ENCODE measurements at places on chromosomes 5 and 9. TPM values are rescaled to one million over a fixed set of nuclear protein-coding genes. Genes with fewer than 3 reads are reported as not detected.
A peak's percentile ranks its signal among the peaks of the same experiment; 100 is the strongest.

The NMUR2 gene
- 0.30 TPM for total RNA-seq

The QRFP gene
- not detected for total RNA-seq

The PCDHGA3 gene
- total RNA-seq = 0.57 TPM

DNA sequence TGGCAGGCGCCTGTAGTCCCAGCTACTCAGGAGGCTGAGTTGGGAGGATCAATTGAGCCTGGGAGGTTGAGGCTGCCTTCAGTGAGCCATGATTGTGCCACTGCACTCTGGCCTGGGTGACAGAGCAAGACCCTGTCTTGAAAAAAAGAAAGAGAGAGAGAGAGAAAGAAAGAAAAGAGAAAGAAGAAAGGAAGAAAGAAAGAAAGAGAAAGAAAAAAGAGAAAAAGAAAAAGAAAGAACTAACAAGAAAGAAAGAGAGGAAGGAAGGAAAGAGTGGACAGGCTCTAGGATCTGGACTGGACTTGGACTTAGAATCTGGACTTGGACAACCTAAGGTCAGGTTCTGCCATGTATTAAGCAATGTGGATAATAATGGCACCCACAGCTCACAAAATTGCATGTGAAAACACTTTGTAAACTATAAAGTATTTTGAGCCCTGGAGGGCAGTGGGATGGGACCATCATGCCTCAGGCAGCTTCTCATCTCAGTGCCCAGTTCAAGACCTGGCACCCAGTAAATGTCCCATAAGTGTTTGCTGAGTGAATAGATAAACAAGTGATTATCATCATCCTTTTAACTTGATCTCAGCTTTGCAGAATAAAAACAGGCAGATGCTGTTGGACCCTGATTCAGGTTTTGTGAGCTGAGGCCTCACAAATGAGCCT, 12.8 kb upstream of the PHF19 start:
- no peak for DNase-seq

DNA sequence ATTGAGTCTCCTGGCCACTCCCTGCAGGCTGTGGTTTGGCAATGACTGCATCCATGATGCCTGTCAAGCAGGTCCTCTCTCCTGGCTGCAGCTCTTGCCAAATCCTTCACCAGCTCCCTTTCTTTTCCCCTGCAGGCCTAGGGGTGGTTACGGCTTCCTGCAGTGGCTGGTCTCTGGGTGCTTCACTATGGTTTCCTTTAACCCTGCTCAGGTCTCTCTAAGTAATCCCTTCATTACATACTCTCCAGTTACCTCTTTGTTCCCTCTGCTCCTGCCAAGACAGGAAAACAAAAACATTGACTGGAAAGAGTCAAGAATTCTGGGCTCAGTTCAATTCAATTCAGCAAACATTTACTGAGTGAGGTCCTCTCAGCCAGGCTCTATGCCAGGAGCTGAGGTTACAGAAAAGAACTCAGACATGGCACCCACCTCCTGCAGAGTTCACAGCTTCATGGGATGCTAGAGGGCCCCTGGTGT, 19.8 kb upstream of the PTPN3 start:
- no peak for DNase-seq

DNA sequence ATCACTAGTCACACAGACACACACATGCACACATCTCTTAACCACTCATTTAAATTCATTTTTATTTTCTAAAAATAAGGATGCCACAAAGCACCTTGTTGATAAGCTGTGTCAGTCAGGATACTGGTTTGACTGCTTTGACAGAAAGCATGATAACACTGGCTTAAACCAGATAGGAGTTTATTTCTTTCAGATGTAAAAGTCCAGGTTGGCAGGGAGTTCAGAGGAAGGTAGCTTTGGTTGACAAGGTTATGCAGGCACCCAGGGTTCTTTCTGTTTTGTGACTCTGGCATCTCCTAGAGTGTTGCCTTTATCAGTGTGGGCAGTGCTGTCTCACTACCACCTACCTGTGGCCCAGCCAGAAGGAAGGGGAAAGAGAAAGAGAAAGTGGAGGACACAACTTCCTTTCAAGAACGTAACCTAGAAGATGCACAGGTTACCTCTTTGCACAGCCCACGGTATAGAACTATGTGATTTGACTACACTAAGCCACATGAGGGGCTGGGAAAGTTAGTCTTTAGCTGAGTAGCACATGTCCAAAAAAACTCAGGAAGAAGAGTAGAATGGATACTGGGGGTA, 334.7 kb downstream of the OSTF1 start:
- no peak for DNase-seq

- DNase-seq = no peak
Measured at GRCh38 chr5:177468685-177469628, 4.5 kb downstream of the DBN1 start.

- no peak for DNase-seq
Measured at GRCh38 chr9:71036501-71036900, 84.9 kb downstream of the TRPM3 start.

- no peak for DNase-seq
Measured at GRCh38 chr5:173627860-173628392, 11.5 kb upstream of the BOD1 start.

- peak; percentile 78 for DNase-seq
Measured at GRCh38 chr5:78544561-78545201, 103.9 kb downstream of the LHFPL2 start.
